ENCODE measurements at places on chromosomes 12 and 14. TPM values are rescaled to one million over a fixed set of nuclear protein-coding genes. Genes with fewer than 3 reads are reported as not detected.

GRCh38 chr12:82130762-82131161 is 227.4 kb downstream of the CCDC59 start:
- no peak for DNase-seq

GRCh38 chr12:105947906-105948305 is 190.8 kb downstream of the NUAK1 start:
- DNase-seq = no peak

DNA sequence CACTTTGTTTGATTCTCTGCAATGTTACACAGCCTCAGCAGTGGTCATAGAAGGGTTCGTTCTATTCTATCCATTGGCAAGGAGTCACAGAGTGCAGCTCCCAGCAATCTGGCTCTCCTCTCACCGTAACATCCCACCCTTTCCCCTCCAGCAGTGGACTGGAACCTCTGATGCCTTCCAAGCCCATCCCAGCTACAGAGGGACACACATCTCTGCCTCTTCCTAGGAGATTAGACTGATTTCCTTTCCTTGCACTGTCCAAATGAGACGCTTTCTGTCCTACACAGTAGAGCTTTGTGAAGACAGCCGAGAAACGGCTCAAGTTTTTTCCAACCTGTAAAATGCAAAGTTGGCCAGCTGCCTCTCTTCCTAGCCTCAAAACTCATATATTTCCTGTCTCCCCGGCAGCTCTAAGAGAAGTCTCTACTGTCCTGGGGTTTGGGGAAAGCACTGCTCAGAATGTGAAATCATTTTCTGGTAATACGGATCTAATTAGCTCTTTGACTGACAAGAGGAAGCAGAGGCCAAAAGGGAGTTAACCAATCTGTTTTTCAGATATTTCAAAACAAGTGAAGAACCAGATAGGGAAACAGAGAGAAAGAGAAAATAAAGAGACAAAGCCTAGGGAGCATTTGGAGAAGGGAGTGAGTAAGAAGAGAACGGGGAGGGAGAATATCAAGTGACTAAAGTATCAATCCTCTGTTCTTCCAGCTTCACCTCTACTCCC is 516 bp downstream of the NINJ2 start:
- DNase-seq = no peak

The TSPAN11 gene
- total RNA-seq = 29.3 TPM

The FLRT2 gene
- total RNA-seq = 305 TPM
